ENCODE measurements at places on chromosomes 1 and 21. TPM values are rescaled to one million over a fixed set of nuclear protein-coding genes. Genes with fewer than 3 reads are reported as not detected.

Gene ELF3
- 0.32 TPM for total RNA-seq

Gene POGZ
- 10.4 TPM for total RNA-seq

Gene TMEM79
- total RNA-seq, result under 0.01 TPM

Gene SUCO
- total RNA-seq, result 22.4 TPM

Gene DISP3
- total RNA-seq, result under 0.01 TPM

Gene TNNT2
- not detected for total RNA-seq

Gene NES
- 154 TPM for total RNA-seq

Gene MEGF6
- total RNA-seq, result 19.8 TPM

Gene LCE1A
- not detected for total RNA-seq

Gene TEKT2
- 0.15 TPM for total RNA-seq

Gene PLPPR4
- total RNA-seq, result not detected

Data from epithelial cell of umbilical artery (primary cell).